ENCODE measurements at places on chromosomes 3 and 15.

DNA sequence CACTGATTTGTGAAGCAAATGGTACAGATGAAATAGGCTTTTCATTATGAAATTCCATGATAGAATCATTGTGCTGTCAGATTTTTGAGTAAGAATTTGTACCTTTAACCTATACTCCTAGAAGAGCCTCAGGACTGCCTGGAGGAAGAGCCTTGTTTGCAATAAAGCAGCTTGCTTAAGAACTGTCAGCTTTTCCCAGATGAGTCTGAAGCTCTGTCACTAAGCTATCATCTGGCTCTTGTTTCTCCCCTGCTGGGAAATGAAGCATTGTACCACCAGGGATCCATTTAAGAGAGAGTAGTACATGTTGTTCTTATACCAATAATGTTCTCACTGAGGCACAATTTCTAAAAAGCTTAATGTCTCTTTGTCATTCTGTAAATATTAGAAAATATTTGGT is 85.1 kb upstream of the FLNB start:
- DNase-seq, result no peak

GRCh38 chr15:64096668-64097384 is 1.0 kb downstream of the SNX1 start:
- no peak for DNase-seq

DNA sequence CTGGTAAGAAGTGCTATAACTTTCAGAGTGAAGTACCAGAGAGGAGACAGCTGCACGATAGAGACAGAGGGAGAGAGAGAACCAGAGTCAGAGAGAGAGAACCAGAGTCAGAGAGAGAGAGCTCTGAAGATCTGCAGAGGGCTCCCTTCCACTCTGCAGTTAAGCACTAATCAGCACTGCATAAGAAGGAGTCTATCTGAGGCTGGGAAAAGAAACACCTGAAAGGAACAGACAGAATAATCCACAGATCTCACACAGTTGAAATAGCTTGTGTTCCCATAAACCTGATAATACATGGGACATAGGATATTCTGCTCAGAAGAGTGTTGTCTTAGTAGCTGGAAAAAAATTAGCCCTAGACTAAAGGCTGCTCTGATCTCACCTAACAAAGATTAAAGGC is 87.6 kb downstream of the CFAP44 start:
- DNase-seq, result no peak

DNA sequence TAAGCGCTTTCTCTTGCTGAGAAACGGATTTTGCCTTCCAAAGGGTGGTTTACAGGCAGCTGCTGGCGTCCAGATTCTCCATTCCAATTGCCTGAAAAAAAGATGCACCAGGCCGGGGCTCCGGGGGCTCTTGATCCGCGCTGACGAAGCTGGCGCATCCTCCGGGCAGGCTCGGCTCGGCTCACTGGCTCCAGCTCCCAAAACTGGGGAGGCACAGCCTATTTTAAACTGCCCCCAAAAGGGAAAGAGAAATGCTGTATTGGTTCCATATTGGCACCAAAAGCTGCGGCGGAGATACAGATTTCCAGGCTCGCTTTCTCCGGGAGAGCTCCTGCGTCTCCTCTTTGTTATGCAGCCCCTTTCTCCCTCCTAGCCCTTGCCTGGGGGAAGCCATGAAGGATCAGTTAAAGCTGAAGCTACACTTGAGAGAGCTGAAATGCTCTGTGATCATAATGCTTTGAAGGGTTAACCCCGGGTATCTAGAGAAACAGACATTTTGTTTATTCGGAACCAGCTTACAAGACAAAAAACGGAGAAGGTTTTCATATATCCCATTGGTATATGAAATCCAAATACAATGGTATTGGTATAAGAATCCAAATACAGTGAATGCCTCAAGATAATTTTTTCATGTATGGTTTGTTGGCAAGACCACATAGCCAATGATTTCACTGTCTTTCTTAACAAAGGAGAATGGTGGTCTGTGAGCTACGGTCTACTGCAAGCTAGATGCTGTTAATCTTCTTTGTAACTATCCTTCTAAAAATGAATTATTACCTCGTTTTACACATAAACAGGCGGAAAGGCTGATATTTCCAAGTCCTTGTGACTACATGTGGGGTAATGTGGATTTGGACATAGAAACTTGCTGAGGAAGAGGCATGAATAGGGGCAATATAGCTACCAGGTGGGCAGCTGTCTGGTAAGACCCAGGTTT is 693 bp downstream of the CD200 start:
- DNase-seq, result peak; percentile 62

DNA sequence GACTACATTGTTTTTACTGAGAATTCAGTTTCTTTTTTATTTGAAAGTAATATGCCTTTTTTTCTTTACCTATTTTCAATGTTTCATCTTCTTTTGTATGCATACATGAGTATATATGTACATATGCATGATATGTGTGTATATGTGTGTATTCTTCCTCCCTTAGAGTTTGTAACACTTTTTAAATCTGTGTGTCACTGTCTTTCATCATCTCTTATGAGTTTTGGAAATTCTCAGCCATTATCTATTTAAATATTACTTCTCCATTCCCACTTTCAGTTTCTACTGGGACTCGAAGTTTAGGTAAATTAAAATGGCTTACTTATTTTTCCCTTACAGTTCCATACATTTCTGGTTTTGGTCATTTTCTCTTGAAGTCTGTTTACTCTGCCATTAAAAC is 754.1 kb downstream of the GRM7 start:
- DNase-seq, result no peak

GRCh38 chr3:134201201-134202130 is 49.2 kb downstream of the RYK start:
- DNase-seq, result no peak

- DNase-seq, result no peak
Observed at GRCh38 chr3:120683671-120684301, 1.7 kb upstream of the HGD start.

DNA sequence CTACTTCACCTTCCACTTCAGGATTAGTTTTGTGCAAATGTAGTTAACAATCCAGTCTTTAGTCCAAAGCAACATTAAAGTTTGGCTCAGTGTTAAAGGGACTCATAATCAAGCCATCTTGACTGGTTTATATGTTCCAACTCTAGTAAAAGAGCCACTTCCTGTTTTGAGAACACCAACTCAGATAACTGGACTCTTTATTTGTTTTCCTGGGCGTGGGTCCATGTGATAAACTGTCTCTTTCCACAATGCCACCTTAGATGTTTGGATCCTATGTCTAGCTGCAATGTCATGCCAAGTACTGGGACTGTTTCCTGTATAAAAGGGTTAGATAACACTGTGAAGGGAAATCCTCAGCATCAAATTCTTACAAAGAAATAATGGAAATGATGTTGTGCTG is 545.0 kb downstream of the PYDC2 start:
- no peak for DNase-seq

DNA sequence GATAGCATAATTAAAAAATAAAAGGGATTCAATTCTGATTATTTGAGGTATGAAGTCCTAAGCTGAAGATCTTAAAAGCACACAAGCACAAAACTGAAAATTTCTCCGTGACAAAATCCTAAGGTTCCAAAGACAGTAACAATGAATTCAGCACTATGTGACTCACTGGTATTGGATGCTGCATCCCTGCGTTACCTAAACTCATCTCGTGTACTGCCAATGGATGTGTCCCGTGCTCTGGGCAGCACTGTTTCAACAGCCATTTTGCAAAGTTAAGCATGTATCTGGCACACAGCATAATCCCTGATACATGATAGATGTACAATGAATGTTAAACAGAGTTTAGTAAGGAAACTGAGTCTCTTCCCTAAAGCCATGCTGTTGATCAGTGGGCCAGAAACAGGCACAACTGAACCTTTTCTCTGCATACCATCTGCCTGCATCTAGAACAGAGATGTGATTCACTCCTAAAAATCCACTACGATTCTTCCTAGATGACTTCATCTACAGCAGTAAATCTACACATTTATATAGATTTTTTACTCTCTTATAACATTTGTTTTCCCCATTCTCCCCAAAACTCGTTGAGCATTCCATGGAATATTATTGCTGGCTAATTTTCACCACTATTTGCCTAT is 14.3 kb downstream of the SUCLG2 start:
- no peak for DNase-seq

DNA sequence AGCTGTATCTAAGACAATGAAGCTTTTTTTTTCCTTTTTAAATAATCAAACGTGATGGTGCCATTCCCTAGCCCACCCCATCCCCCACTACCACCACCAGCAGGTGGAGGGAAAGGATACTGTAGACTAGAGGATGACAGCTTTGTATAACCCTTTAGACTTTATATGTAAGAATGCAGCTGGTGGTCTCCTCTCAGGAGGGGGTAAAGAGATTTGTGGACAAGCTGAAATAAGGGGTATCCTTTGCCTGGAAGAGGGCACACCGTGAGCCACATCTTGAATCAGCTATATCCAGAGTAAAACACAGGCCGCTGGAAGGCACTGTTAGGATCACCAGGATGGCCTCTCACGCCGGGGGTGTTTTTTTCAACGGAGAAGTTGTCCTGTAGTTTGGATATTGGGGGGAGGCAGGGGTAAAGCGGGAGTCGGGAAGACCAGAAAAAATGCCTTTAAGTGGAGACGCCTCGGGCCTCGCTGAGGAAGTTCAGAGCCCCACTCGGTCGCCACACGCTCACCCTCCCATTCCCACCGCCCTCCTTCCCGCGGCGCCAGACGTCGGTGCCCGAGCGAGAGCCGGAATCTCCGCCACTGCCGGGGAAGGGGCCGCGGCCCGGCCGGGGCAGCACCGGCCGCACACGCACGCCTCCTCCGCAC is 986 bp downstream of the KPNA4 start:
- peak; percentile 62 for DNase-seq

- no peak for DNase-seq
Observed at GRCh38 chr15:41922353-41922752, 28.5 kb upstream of the SPTBN5 start.

DNA sequence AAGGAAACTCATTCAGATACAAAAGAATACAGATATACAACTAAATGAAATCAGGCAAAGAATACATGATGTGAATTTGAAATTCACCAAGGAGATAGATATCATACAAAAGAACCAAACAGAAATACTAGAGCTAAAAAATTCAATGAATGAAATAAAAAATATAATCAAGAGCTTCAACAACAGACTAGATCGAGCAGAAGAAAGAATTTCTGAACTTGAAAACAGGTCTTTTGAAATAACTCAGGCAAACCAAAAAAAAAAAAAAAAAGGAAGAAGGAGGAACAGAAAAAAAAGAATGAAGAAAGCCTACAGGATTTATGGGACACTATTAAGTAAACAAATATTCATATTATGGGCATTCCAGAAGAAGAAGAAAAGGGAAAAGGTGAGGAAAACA is 137.8 kb downstream of the DMXL2 start:
- no peak for DNase-seq

DNA sequence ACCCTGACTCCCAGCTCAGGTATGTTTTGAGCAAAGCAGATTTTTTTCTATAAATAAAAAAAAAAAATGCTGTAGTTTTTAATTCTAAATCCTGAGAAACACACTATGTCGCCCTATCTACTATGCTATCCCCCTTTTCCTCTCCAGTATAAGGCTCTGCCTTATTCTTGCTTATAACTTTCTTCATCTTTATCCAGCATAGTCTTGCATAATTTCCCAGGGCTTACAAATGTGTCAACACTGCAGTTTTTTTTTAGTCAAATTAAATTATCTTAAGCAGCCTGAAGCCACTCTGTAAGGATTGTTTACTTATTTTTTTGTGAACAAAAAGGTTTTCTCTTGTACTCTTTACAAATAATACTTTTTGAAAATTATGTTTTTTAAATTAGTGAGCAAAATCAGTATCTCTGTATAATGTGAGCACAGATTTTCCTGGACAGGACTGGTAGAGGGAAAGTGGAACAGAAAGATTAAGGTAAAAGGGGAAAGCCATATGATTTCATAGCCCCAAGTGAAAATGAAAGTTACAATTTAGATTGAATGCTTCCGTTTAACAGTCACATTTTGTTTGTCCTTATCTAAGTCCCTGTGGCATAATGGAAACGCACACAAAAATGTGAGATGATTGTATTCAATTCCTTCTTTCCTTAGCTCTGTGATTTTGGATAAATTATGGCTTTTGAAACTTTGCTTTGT is 5.6 kb upstream of the PYDC2 start:
- DNase-seq, result no peak

- no peak for DNase-seq
Observed at GRCh38 chr3:13378155-13378554, 42.0 kb downstream of the NUP210 start.

DNA sequence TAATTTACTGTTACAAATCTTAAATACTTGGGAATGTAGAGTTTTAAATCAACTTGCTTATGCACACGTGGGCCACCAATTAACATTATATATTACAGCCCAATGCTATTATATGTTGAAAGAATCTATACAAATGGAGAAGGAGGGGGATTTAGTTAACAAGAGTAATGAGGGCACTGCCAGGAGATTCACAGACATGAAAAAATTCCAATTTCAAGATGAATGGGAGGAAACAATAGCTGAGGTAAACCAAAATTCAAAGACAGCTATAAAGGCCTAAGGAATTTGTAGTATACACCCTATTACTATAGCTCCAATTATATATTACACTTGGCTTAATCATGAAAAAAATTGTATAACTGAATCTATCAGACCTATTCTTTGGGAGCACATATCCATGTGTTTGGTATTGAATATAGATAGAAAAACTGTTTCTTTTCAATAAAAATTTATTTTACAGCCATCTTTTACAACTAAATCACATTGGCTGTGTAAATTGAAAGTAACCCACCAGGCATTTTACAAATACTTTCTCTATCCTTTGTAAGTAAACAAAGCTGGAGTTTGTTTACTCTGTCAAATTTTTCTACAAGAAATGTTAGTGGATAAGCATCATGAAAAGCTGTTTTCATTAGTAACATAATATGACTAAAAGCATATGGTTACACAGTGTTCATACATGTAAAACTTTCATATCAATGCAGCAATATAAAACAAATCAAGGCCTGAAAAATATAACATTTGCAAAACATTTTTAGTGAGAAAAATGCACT is 1045.8 kb downstream of the ROBO1 start:
- no peak for DNase-seq

GRCh38 chr3:12926660-12927059 is 85.3 kb upstream of the RPL32 start:
- DNase-seq, result no peak

DNA sequence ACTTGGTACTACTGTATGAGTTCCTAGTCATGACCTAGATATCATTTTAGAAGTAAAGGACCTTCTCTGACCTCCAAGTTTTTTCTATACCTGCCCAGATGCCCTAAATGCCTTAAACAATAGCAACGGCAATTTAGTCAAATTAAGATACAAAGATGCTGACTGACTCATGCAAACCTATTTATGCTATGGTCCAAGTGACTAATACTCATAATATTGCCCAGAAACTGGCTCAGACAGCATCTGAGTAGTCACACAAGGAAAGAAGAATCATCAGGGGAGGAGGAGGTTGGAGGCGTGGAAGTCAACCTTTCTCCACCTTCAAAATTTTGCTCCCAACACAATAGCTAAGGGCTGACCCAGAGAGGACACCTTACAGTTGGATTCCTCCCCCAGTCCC is 6.8 kb downstream of the FYCO1 start:
- no peak for DNase-seq

- DNase-seq, result no peak
Observed at GRCh38 chr3:140055092-140055791, 120.3 kb downstream of the CLSTN2 start.

All from activated CD8-positive, alpha-beta memory T cell treated with anti-CD3 and anti-CD28 coated beads, Interleukin-2, amount 50 U/mL, for 48 hours (primary cell).